ENCODE measurements at places on chromosomes 3 and 15. TPM values are rescaled to one million over a fixed set of nuclear protein-coding genes. Genes with fewer than 3 reads are reported as not detected.

GRCh38 chr3:193372783-193373182 is 5.8 kb downstream of the ATP13A5 start:
- no peak for DNase-seq

- no peak for DNase-seq
Observed at GRCh38 chr3:52202384-52203077, 4.6 kb downstream of the ALAS1 start.

GRCh38 chr3:169945313-169945712 is 21.3 kb upstream of the SEC62 start:
- no peak for DNase-seq

DNA sequence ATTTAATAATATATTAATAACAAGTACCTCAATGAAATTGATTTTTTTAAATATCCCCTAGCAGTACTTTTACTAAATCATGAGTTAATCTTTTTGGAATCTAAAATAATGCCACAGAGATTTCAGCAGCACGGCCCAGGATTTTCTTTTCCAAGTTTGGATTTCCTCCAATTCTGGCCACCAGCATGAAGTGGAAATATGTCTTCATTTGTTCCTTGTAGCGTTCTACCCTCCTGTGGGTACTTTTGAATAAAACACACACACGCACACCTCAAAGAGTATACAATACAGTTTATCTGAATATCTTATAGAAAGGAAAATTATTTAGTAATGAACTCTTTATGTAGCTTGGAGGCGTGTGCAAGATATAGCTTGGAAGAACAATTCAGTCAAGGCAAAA is 125.1 kb upstream of the STT3B start:
- no peak for DNase-seq

DNA sequence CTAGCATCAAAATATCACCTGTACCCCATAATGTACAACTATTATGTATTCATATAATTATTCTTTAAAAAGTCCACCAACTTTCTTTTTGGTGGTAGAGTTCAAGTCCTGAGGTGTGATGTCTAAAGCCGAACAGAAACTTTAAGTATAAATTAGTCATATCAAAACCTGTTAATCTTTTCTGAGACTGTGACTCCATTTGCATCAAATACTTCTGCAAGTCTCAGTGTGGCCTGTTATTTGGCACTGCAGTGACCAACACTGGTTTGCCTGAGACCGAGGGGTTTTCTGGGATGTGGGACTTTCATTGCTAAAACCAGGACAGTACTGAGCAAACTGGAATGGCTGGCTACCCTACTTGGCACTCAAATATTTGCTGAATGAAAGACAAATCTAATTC is 7.3 kb downstream of the NGLY1 start:
- DNase-seq = no peak

GRCh38 chr15:45657764-45658545 is 23.1 kb downstream of the SQOR start:
- no peak for DNase-seq

DNA sequence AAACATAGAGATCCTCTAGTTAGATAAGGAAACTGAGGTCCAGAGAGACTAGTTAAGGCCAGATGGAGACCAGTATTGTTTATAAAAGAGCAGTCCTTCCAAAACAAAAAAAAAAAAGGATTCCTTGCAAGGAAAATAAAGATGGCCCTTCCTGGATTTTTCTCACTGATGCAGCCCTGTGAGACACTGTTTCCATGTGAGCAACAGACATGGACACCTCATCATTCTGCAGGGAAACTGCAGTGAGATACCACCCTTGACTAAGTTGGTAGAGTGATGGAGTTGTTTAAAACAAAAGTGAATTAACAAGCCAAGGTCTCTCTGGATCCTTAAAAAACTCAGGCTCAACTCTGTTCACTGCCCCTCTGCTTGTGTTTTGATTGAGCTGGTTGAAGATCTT is 65.6 kb upstream of the MYZAP start:
- no peak for DNase-seq

DNA sequence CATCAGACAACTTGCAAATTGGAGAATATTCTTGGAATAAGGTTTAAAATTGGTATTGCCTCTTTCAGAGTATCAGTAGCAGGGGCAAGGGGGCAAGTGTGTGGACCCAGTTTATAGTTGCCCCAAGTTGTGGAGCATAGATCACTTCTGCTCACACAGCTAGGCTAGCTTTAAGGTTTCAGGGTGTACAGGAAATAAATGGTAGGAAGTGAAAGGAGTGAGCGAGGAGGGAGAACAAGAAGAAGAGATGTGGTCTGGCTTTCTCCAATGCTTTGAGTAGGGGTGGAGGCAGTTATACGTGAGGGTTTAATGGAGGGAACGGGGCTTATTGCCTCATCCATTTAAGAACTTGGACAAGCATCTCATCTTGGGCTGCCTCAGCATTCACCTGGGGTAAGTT is 290.0 kb upstream of the CFAP20DC start:
- DNase-seq = no peak

- DNase-seq = no peak
Observed at GRCh38 chr3:174266476-174266875, 592.7 kb upstream of the NAALADL2 start.

- no peak for DNase-seq
Observed at GRCh38 chr3:137335478-137335877, 377.7 kb downstream of the IL20RB start.

The GADL1 gene
- total RNA-seq = 33.1 TPM

DNA sequence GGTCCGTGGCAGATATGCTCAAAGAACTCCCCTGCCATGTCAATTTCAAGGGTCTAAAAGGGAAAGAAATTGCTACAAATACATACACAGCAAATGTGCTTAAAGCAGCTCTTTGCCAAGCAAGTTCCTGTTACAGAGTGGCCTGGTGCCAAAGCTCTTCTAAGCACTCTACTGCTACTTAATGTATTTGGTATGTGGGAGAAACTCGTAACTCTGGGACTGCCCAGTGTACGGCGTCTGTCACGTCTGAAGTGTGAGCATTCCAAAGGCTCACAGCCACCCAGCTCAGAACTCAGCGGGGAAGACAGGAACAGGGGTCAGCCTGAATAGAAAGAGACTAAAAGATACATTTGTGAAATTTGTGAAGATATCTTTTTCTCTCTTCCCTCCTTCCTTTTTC is 54.6 kb downstream of the RBMS3 start:
- DNase-seq = peak; percentile 99

The ADGRG7 gene
- total RNA-seq = not detected

GRCh38 chr3:44529927-44530326 is 25.1 kb upstream of the ZKSCAN7 start:
- no peak for DNase-seq

The TMF1 gene
- total RNA-seq = 43.4 TPM

The LARP6 gene
- total RNA-seq = 8.9 TPM

The RBP2 gene
- not detected for total RNA-seq

DNA sequence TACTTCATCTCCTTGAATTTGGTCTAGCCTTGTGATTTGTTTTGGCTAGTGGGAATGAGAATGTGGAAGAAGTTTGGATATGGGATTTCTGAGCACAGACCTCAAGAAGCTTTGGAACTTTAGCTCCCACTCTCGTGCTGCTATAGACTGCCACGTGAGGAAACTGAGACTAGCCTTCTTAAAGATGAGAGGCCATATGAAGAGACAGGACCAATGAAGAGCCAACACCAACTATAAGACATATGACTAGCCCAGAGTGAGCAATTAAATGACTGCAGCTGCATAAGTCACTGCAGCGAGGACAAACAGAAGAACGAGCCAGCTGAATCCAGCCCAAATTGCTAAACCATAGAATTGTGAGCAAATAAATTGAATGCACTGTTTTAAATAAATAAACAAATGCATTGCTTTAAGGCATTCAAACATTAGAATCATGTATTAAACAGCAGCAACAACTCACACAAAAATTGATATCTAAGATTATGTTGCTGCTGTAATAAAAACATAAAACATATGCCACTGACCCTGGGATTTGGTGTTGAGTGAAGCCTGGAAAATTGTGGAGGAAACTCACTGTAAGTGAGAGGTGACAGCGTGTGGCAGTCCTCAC is 15.7 kb upstream of the CNTN4 start:
- DNase-seq = no peak

Measured in tongue (tissue), 3 donors.